Cardiac muscle cell (in vitro differentiated cells and primary cell): ENCODE measurements at places on chromosomes 13 and 19. TPM values are rescaled to one million over a fixed set of nuclear protein-coding genes. Genes with fewer than 3 reads are reported as not detected.

The CEP89 gene
- 13.8 and 20.0 TPM in 2 replicates for total RNA-seq

The CCDC169 gene
- 3.1 and 6.9 TPM in 2 replicates for total RNA-seq

DNA sequence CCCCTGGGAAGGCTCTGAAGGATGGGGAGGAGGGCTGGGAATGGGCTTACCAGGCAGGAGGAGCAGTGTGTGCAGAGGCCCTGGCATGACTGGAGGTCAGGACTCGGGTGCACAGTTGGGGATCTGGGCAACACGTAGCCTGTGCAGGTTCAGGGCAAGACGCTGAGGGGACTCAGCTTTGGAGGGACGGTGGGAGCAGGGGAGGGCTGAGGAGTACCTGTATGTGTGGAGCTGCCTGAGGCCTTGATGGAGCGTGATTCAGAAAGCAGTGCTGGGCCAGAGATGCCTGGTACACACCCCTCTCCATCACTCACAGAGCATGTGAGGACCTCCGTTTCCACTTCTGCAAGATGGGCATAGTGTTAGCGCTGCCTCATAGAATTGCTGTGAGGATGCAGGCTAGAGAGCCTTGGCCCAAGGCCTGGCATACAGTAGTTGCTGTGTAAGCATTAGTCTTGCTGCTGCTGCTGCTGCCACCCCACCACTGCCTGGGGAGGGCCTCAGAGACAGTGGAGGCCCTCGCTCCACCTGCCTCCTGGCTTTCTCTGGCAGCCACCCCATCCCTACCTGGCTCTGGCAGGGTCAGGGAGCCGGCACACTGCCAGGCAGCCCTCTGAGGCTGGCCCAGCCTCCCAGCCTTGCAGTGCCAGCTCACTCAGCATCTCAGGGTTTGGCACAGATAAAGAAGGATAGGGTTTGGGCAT, 2.4 kb downstream of the PAK4 start:
- no peak for DNase-seq

DNA sequence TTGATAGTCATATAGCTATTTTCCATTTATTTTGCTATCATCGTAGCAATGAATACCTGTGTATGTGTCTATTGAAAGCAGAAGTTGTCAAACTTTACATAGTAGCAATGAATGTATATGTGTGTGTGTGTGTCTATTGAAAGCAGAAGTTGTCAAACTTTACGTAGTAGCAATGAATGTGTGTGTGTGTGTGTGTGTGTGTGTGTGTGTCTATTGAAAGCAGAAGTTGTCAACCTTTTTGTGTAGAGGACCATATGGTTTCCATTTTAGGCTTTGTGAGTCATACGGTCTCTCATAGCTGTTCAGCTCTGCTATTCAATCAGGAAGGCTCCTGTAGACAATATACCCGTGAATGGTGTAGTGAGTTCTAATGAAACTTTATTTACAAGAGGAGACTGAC, 20.8 kb downstream of the NLRP4 start:
- no peak for DNase-seq

GRCh38 chr19:8127311-8127710, 22.1 kb downstream of the FBN3 start:
- no peak for DNase-seq

The HTR2A gene
- total RNA-seq: not detected in 2 replicates
